Esophagus muscularis mucosa (tissue), 4 donors: ENCODE measurements at places on chromosomes 4 and X. TPM values are rescaled to one million over a fixed set of nuclear protein-coding genes. Genes with fewer than 3 reads are reported as not detected.

The LEF1 gene
- total RNA-seq: 0.52 TPM

- H3K27ac ChIP-seq: peak overlapping the region; percentile 99
- H3K36me3 ChIP-seq: no peaks in the 10 kb centered on the region
- peaks cover 99% of the 10 kb centered on the region for H3K4me1 ChIP-seq
- no peaks in the 10 kb centered on the region for H3K27me3 ChIP-seq
- peak overlapping the region; percentile 2 for H3K4me3 ChIP-seq
- DNase-seq: peak; percentile 86
These were observed 10.5 kb downstream of the KLF3 start for GRCh38 chr4:38674258-38675144.

- no peak overlapping the region for H3K27ac ChIP-seq
- peaks cover 5% of the 10 kb centered on the region for H3K4me1 ChIP-seq
- no peak for DNase-seq
- H3K4me3 ChIP-seq: no peak overlapping the region
- H3K27me3 ChIP-seq: peaks cover 22% of the 10 kb centered on the region
These were observed 2.6 kb upstream of the CPZ start for GRCh38 chr4:8589823-8590545.

- H3K4me1 ChIP-seq: peaks cover 14% of the 10 kb centered on the region
- H3K27me3 ChIP-seq: peaks cover 3% of the 10 kb centered on the region
- no peak for DNase-seq
- H3K4me3 ChIP-seq: no peak overlapping the region
These were observed 36.1 kb downstream of the STARD8 start for GRCh38 chrX:68683580-68683979.

The ASB9 gene
- total RNA-seq: 3.9 TPM

DNA sequence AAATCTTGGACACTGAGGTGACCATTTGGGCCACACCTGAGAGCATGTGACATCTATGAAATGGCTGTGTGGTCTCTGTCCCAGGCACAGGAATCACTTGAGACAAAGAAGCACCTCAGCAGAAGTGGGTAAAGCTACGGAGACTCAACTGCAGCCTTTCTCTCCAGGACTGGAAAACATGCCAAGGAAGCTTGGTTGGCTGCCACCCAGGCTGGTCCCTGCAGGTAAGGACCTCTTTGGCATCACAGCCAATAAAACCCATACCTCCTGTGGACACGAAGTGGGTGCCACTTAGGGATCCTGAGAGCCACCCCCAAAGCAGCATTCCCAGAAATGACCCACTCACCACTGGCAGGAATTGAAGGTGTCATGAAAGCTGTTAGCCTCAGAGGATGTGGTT lies 74.6 kb downstream of the LEF1 start:
- no peaks in the 10 kb centered on the region for H3K36me3 ChIP-seq
- no peaks in the 10 kb centered on the region for H3K4me1 ChIP-seq
- no peak overlapping the region for H3K4me3 ChIP-seq
- H3K27me3 ChIP-seq: no peaks in the 10 kb centered on the region
- H3K27ac ChIP-seq: no peak overlapping the region

The ABCB7 gene
- 40.5 TPM for total RNA-seq

DNA sequence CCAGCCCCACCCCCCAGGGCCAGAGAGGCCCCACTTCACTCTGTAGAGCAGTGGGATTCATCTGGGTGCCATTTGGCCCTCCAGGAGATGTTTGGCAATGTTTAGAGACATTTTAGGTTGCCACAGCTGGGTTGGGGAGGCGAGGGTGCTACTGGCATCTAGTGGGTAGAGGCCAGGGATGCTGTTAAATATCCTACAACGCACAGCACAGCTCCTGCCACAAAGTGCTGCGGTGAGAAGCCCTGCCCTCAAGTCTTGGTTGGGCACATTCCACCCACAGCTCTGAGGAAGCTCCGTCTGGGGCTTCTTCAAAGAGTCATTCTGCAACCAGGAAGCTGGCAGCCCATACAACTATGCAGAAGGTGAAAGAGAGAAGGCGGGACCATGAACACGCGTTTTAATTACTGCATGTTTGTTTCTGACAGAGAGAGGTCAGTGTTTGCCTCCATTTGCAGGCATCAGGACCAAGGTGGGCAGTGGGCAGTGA lies 48.1 kb upstream of the FAM9C start:
- DNase-seq: no peak
- peaks cover 20% of the 10 kb centered on the region for H3K4me1 ChIP-seq
- no peaks in the 10 kb centered on the region for H3K36me3 ChIP-seq
- no peak overlapping the region for H3K27ac ChIP-seq
- H3K4me3 ChIP-seq: no peak overlapping the region
- no peaks in the 10 kb centered on the region for H3K27me3 ChIP-seq

The UGT2B7 gene
- total RNA-seq: not detected

The SCML2 gene
- total RNA-seq: 1.7 TPM

The PAGE1 gene
- total RNA-seq: not detected

- DNase-seq: no peak
- peak overlapping the region; percentile 79 for H3K27ac ChIP-seq
- H3K36me3 ChIP-seq: no peaks in the 10 kb centered on the region
- H3K27me3 ChIP-seq: no peaks in the 10 kb centered on the region
These were observed 114.3 kb upstream of the TEX13C start for GRCh38 chrX:125205133-125205917.

The PAGE4 gene
- 2.1 TPM for total RNA-seq
